GDM1 (cell line): ENCODE measurements at places on chromosomes 7 and 10.
A peak's percentile ranks its signal among the peaks of the same experiment; 100 is the strongest.

DNA sequence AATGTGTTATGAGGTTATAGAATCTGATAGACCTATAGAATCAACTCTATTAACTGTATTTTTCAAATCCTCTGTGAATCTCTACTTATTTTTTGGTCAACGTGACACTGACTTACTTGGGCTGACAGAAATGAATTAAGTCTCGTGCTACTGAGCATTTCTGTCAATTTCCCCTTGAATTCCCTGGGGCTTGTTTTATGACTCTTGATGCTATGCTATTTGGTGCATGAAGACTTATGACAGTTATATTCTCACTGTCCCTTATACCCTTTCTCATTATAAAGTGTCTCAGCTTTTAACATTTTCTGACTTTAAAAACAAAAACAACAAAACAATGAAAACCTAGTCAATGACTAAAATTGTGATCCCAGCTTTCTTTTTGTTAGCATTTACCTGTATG, 68.5 kb upstream of the OPALIN start:
- no peak for DNase-seq

- DNase-seq: peak; percentile 68
These were observed at the start of gene HSPB1 for GRCh38 chr7:76302347-76303201. Gene HSPB1 (plus strand): TSS chr7:76302673. CDS start chr7:76302713, 40 bp downstream.

GRCh38 chr7:24619978-24620377, 46.7 kb downstream of the PALS2 start:
- no peak for DNase-seq

DNA sequence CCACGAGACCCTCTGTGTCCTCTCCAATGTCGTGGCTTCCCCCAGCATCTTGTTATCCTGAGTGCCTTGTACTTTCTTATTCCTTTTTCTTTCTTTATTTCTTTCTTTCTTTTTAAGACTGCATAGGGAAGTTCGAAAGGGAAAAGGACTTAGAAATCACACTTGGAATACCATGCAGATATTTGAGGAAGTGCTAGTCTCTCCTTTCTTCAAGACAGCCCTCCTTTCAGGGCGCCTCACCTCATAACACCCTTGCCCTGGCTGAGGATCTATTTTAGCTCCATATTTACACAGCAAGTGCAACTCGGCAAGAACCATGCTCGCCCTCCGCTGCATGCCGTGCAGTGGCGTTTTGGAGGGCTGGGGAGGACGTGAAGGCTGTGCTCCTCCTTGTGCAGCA, 232.3 kb upstream of the GLI3 start:
- no peak for DNase-seq

DNA sequence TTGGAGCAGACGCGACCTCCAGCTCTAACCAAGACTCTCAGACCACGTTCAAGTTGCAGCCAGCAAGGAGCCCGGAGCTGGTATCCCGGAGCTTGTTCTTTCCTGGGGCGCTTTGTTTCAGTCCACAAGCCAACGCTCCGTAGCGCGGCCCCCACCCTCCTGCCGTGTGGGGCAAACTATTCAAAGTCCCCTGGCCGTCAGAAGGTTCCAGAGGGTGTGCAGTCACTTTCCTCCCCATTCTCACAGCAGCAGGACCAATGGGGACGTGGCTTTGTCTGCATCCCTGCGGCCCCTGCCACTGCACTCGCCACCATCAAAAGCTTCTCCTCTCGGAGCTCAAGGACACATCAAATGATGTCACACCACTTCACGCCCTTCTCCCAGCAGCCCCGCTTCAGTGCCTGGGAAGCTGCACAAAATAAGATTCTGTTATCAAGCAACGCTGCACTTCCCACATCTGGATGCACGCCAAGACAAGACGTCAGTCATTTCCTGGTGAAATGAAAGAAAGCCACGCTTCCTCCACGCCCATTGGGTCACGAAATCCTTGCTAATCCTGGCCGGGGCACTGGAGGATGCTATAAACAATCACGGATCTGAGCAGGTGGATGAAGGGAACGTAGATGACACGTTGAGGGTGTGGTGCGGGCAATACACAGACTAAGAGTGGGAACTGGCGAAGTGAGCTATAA, 348.2 kb downstream of the PTPRN2 start:
- DNase-seq: no peak

- DNase-seq: no peak
These were observed 716.2 kb downstream of the NXPH1 start for GRCh38 chr7:9149499-9150082.

DNA sequence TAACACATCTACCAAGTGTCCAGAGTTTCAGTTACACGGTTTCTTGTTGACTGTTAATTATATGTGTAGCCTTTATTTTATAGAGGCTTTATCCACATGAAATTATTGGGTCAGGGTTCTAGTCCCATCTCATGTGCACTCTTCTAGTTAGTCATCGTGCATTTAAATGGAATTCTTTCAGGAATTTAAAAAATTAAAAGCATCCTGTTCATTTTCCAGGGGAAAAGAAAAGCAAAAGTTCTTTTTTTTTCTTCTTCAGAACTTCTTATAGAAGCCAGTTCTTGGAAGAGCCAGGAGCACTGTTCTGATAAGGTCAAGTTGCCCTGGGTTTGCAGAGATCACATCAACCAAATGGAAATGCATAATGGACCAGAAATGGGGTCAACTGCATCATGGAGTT, 324.7 kb downstream of the INHBA start:
- DNase-seq: no peak

GRCh38 chr10:77459905-77460304, 177.7 kb downstream of the KCNMA1 start:
- DNase-seq: no peak

DNA sequence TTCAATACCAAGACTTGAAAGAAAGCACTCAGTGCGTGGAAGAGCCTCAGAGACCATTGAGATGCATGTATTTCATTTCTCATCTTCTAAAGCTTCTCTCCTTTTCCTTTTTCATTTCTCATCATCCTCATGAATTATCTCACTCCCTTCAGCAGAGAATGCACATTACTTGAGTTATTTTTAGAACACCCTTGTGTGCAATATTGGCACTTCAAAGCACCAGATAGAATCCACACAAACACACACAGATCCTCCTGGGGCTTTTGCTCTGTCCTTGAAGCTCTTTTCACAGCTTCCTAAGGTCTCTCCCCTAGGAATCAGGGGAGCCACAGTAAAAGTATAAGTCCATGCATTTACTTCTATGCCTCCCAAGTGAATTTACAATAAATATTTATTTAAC, 18.3 kb downstream of the DGKI start:
- no peak for DNase-seq

GRCh38 chr10:61478621-61479312, 25.6 kb upstream of the TMEM26 start:
- DNase-seq: no peak

DNA sequence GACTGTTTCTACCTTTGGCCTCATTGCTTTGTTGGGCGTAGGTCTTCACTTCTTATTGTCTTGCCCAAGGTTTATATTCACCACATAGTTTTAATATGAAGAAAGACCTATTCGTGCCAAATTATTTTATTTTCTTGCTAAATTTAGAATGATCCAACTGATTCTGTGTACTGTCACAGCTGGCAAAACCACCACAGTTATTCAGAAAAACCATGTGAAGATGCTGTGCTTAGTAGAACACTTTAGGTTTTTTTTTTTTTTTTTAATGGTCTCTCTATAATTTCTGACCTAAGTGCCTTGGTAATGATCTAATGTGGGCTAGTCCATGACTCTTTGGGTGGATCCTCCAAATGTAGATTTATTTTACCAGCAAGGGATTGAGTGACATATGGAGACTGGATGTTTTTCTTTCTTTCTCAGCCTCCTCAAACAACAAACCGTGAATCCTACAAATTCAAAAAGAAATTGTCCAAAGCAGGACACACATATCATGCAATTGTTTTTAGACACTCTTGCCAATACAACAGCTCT, 243.8 kb downstream of the DYNC1I1 start:
- no peak for DNase-seq

- DNase-seq: no peak
These were observed 60.3 kb upstream of the C1GALT1 start for GRCh38 chr7:7122033-7122478.

- no peak for DNase-seq
These were observed 102.0 kb upstream of the RPA3 start for GRCh38 chr7:7820409-7820808.

DNA sequence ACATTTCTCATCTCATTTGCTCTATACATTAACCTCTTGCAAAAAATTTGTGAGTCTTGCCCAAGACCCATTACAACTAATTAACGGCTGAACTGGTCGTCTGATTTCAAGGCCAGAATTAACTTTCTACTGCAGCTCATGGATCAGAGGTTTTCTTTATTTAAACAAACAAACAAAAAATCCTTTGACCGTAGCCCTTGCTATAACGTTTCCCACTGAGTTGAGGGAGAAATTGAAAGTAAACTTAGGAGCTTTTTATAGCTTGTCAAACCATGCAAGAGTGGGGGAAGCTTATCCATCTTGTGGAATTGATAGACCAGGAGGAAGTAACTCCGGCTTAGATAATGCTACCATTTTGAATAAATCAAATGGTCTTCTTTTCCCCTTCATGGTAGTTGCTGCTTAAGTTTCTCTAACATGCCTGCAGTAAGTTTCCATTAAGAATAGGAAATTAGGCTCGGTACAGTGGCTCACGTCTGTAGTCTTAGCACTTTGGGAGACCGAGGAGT, 3.3 kb downstream of the SRGN start:
- no peak for DNase-seq

- DNase-seq: no peak
These were observed 41.6 kb downstream of the ABLIM1 start for GRCh38 chr10:114616516-114616915.

DNA sequence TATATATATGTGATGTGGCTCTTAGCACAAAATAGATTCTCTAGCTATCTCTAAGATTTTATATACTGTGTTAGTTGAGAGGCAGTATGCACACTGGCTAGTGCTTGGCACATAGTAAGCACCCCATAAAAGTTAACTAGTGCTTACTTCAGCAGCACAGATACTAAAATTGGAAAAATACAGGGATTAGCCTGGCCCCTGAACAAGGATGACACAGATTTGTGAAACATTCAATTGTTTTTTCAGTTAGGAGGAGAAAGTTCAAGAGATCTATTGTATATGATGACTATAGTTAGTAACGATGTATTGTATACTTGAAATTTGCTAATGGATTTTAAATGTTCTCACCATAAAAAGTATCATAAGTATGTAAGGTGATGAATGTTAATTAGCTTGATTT, 78.3 kb upstream of the LRRC17 start:
- DNase-seq: no peak

GRCh38 chr10:110408203-110408871, 89.4 kb upstream of the DUSP5 start:
- DNase-seq: no peak

GRCh38 chr7:26443751-26444150, 152.1 kb downstream of the SNX10 start:
- DNase-seq: no peak

- DNase-seq: no peak
These were observed 55.8 kb downstream of the FAM171A1 start for GRCh38 chr10:15315286-15315685.

GRCh38 chr10:118551535-118552100, 43.8 kb downstream of the PRLHR start:
- DNase-seq: no peak

- DNase-seq: no peak
These were observed 25.9 kb downstream of the FOXI2 start for GRCh38 chr10:127762925-127763324.

GRCh38 chr10:97506199-97506991, 7.7 kb downstream of the UBTD1 start:
- no peak for DNase-seq

- no peak for DNase-seq
These were observed 146.8 kb downstream of the FZD1 start for GRCh38 chr7:91411060-91411459.

DNA sequence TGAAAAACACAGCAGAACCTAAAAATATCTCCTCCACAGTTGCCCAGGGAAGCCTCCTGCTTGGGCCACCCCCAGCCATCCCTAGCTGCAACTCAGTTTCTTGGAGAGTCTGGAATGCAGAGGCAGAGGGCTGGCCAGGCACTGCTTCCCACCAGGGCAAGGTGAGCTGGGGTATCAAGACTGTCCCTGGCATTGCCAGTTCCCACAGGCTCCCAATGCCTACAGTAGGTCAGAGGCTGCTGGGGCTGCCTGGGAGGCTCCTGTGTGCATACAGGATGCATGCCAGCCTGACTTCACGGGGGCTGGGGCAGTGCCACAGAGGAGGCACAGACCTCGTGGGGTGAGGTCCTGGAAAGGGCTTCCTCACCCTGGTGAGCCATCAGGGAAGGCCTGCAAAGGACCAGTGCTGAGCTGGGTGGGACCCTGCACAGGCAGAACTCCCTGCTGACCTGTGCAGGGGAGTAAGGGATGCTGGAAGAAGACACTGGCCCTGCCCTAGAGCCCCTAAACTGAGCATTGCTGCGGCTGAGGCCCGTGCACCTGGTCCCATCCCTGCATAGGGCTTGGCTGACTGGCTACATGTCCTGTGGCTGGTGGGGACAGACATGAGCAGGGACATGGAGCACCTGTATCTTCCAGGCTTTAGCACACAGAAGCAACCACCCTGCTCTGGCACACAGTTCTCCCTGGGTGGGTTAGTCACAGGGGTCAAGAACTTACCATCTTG, 121.9 kb upstream of the RET start:
- no peak for DNase-seq

GRCh38 chr10:4719036-4719435, 107.0 kb upstream of the AKR1E2 start:
- DNase-seq: no peak

- no peak for DNase-seq
These were observed 51.9 kb upstream of the PTN start for GRCh38 chr7:137395420-137395819.

- no peak for DNase-seq
These were observed 22.1 kb upstream of the AOAH start for GRCh38 chr7:36746347-36746746.

DNA sequence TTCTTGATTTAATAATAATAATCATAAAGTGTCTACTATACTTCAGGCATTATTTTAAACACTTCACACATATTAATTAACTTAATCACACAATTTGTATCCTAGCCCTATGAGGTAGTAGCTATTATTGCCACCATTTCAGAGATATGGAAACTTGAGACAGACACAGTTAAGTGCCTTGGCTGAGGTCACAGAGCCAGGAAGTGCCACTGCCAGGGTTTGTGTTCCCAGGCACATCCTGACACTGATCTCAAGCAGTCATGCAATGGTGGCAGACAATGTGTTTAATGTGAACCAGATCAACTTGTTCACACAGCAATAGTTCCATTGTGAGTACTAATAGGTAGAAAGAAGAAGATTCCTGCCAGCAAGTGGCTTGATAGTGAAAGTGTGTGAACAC, 666.0 kb downstream of the SUGCT start:
- no peak for DNase-seq
